NCI-H524 (cell line): ENCODE measurements at places on chromosomes 4 and X.

- DNase-seq: no peak
Measured at GRCh38 chr4:26788341-26788733, 72.3 kb upstream of the STIM2 start.

- no peak for DNase-seq
Measured at GRCh38 chr4:6561173-6561516, 13.8 kb upstream of the MAN2B2 start.

- DNase-seq: no peak
Measured at GRCh38 chr4:184421533-184422155, 52.7 kb downstream of the IRF2 start.

DNA sequence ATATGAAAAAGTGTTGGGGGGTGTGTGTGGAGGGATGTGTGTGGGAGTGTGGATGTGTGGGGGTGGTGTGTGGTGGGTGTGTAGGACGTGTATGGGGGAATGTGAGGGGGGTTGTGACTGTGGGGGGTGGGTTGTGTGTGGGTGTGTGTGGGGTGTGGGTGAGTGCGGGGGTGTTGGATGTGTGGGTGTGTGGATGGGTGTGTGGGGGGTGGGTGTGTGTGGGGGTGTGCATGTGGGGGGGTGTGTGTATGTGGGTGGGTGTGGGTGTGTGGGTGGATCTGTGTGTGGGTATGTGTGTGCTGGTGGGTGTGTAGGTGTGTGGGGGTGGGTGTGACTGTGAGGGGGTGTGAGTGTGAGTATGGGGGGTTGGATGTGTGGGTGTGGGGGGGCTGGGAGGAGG is 47.8 kb downstream of the KDR start:
- no peak for DNase-seq

GRCh38 chr4:94690851-94691254 is 66.9 kb upstream of the BMPR1B start:
- no peak for DNase-seq
